AG10803 (cell line): ENCODE measurements at places on chromosomes 12 and 14.
A peak's percentile ranks its signal among the peaks of the same experiment; 100 is the strongest.

DNA sequence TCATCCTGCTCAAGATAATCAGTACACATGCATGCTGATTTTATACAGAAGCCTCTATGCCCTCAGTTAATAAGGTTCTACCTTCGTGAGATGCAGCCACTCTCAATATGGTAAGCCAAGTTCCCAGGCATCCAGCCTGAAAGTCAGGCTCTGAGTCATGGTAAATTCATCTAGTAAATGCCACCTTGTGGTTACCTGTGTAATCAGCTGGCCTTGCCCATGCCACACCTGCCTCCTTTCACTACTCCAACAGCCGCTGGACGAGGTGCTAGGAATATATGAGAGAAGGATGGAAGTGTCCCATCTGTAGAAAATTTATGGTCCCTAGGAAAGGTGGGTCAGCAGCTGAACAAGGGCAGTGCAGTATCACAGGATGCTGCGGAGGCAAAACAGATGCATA lies 207.3 kb downstream of the SSPN start:
- DNase-seq: no peak

DNA sequence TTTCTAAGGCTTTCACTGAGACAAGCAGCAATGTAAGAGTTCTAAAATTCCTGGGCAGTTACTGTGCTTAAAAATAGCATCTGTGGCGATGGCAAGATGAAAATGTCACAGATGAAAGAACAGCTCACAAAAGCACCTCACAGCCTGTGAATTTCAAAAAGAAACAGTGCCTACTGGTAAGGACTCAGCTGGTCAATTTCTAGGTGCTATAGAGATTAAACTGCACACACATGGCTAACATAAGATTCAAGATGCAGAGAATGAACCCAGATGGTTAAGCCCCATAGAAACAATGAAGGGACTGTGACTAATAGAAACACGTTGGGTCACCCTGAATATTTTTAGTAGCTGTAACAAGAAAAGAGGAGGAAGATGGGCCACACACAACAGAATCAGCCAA lies 12.0 kb upstream of the IL26 start:
- DNase-seq: peak; percentile 59

- DNase-seq: no peak
Observed at GRCh38 chr12:105205322-105206048, 30.5 kb downstream of the APPL2 start.

DNA sequence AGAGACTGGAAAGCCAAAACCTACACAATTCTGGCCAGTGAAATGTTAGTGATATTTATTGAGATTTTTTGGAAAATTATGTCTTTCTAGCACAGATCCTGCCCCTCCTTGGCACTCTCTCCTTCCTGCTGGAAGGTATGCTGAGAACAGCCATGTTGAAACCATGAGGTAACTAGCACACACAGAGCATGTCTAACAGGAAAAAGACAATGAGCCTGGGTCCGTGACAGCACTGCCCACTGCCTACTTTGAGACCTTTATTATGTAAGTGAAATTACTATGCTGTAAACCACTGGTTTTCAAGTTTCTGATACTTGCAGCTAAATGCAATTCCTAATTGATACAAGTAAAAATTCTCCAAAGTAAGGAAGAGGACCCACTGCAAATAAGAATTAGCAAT lies 81.6 kb upstream of the SINHCAF start:
- no peak for DNase-seq

- DNase-seq: no peak
Observed at GRCh38 chr14:103687712-103688111, 27.5 kb downstream of the XRCC3 start.

GRCh38 chr14:91931478-91932088 lies 15.9 kb downstream of the FBLN5 start:
- DNase-seq: no peak

GRCh38 chr14:96269359-96269710 lies 13.3 kb downstream of the BDKRB1 start:
- DNase-seq: no peak

DNA sequence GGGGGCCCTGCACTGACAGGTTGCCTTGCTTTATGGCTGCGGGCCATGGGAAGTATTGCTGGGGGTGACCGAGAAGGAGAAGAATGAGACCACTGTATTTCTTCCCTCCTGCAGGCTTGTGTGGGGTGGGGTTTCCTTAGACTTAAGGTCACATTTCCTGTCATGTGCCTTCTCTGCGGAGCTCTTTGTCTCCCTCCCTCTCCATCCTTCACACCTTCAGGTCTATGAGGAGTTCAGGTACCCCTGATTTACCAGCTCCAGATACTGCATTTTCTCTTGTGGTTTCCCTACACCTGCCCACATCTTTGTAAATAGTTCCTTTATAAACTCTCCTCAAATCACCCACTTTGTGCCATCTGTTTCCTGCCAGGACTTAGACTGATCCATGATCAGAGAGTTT lies 3.6 kb downstream of the FNTB start:
- DNase-seq: no peak

DNA sequence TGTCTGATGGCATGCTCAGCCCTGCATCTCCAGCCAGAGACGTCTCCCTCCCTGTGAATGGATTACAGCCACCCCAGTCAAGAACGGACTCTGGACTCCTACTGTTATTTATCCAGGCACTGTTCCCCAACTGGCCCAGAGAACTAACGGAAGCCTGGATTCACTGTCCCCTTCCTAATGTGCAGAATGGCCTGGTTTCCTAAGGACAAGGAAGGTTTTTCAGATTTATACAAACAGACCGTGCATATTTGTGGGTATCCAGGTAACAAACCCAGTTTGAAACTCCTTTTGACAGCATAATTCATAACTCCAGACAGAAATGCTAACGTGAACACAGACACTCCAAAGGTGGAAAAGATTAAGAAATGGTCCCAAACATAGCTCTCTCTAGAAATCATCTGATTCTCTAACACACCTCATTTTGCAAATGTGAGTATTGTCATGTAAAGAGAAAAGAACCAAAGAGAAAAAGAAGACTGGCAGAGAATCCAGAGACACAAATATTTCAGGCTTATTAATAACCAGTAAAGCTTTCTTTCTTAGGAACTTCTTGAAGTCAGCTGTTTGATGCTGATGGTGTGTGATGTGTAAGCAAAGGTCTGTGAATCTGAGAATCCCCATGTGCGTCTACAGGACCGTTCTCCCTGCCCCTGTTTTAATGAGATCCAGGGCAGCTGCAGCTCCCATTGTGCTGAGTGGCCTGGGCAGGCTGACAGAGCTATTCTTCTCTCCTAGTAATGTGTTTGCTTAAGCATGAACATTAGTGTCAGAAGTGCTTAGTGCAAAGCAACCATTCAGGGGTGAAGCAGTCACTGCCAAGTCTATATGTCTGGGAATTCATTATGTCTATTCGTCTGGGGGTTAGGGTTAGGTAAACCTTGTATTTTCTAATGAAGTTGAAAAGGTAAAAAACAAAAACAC lies 86.8 kb upstream of the HIF1A start:
- DNase-seq: peak; percentile 74

- no peak for DNase-seq
Observed at GRCh38 chr12:16325426-16325825, 22.0 kb upstream of the MGST1 start.

- DNase-seq: peak; percentile 84
Observed at GRCh38 chr14:100078997-100079725, 13.9 kb downstream of the EVL start.

DNA sequence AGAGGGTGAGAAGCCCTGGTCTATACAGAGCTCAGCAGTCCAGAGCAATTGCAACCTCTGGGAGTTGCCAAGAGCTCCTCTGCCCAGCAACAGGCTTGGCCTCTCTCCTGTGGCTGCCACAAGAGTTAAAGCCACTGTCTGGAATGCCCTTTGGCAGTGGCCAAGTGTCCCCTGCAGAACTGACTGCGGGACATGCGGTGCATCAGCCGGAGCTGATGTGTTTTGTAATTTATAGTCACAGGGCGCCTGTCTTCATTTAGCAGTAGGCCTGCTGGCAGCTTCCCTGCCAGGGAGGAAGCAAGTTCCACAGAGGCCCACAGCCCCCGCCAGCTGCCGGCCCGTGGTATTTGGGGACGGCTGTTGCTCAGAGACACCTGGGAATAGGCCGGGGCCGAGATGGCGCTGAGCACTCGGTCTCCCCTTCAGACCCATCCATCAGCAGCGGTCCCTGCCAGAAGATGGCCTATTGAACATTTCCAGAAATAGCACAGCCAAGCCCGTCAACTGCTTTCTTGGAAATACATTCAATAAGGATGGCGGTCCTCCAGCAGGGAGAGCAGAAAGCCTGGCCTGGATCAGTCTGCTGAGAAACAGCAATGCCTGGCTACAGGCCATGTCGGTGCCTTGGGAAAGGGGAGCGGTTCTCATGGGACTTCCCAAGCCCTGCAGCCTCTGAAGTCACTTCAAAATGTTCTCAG lies 217.4 kb downstream of the CRADD start:
- peak; percentile 86 for DNase-seq

DNA sequence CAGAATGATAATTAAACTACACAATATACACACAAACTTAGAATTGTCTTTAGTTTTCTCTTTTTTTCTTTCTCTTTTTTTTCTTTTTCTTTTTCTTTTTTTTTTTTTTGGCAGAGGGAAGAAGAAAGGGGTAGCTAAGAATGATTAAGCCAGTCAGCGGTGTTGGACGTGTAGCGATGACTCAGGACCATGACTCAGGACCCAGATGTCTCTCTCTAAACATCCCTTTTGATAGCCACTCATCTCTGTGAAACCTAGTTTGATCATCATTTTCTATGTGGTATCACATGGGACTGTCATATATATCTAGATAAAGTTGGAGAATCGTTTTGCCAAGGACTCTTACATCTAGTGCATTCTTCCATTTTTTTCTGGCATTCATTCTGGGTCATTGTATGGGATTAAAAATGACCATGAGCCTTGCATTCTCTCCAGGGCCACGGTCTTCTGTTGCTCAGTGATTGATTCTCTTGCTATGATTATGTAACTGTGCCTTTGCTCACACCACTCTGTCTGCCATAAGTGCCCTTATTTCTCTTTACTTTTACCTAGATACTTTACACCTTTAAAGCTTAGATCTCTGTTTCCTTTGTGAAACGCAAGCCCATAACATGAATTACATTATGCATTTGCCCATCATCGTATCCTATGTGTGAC lies 26.6 kb upstream of the NRXN3 start:
- DNase-seq: no peak

GRCh38 chr12:52182898-52183543 lies 8.8 kb downstream of the KRT80 start:
- no peak for DNase-seq

- DNase-seq: peak; percentile 73
Observed at GRCh38 chr14:68784978-68785533, 7.8 kb downstream of the ZFP36L1 start.

- DNase-seq: no peak
Observed at GRCh38 chr12:56806303-56806702, 43.2 kb downstream of the HSD17B6 start.

DNA sequence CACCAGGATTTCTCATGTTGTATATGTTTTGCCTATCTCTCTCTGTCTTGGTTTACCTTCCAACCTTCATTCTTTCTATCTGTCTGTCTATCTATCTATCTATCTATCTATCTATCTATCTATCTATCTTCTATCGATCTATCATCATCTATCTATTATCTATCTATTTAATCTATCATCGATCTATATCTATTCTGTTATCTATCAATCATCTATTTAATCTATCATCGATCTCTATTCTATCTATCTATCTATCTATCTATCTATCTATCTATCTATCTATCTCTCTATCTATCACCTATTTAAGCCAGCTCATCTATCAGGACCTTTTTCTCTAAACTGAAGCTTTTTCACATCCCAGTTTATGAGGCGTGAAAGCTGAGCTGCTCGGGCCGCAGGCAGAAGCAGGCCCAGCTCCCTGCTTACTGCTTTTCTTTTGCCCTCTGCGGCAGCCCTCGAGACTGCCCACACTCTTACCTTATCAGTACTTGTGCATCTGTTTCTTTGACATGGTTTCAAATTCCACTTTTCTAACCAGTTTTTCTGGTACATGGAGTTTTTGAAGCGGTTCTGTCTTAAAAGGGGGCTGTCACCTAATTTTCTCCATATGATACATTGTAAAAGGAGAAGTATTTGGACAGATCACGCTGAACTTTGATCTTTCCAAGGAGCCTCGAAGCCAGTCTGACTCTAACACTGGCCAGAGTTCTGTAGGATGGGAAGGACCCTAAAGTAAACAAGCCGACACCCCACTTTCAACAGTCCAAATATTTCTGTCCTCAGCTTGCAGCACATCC lies 44.4 kb upstream of the GSG1 start:
- no peak for DNase-seq

DNA sequence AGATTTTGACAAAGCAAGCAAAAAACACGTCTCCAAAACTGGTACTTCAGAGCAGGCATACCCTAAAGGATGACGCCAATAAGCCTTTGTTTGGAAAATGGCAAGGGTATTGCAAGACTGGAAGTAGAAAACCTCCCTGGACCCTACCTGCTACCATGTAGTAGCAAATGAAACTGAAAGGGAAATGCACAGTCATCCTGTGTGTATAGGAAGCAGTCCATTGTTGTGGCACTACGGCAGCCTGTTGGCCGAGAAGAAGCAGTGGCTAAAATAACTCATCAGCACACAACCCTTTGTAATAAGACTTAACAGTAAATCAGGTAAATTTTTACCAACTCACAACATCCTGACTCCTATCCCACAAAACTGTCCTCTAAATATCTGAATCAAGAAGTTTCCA lies 386.4 kb downstream of the RGS6 start:
- DNase-seq: no peak

- DNase-seq: peak; percentile 87
Observed at GRCh38 chr12:76611533-76611932, 52.0 kb upstream of the OSBPL8 start.

- DNase-seq: no peak
Observed at GRCh38 chr12:52617403-52617785, 965 bp downstream of the KRT73 start.

DNA sequence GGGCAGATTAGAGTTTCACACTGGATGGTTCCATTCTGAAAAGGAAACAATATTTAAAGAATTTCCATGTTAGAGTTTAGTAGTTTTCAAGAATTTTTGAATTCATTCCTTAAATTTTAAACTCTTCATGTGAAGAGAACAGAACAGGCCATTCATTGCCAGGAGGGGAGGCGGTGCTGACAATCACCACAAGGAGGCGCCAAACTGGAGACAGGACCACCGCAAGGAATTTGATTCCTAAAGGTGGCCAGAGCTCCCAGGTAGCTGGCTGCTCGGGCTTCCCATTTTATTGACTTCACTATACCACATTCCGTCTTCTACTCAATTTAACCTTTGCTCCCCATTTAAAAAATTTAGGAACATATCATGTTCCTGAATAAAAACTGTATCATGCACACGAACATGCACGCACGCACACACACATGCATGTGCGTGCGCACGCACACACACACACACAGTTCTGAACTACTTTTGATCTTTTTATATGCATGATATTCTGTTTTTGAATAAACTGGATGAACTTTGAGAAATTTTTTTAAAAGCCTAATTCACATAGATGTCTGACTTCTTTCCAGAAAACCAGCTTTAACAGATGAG lies 101.2 kb downstream of the NELL2 start:
- DNase-seq: peak; percentile 2

DNA sequence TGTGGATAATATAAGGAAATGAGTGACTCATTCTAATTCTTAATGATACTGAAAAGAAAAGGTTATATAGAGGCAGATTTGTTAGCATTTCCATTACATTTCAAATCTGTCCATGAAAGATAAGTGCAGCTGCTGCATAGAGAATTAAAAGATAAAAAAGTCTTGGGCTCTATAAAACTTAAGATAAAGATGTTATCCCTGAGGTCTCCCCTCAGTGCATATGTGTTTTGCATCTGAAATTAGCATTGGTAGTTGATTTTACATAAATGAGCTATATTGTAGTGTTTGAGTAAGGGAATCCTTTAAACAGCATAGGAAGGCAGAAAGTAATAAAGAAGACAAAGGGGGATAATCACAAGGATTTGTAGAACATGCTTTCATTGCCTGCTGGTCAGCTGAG lies 206.2 kb downstream of the FSCB start:
- no peak for DNase-seq
